ENCODE measurements at places on chromosomes 12 and 14. TPM values are rescaled to one million over a fixed set of nuclear protein-coding genes. Genes with fewer than 3 reads are reported as not detected.

GRCh38 chr12:130669205-130669557, 46.9 kb downstream of the RIMBP2 start:
- no peak for DNase-seq

The SOAT2 gene
- polyA plus RNA-seq: 0.13 TPM

- no peak for DNase-seq
Measured at GRCh38 chr12:59304077-59304721, 291.6 kb upstream of the SLC16A7 start.

DNA sequence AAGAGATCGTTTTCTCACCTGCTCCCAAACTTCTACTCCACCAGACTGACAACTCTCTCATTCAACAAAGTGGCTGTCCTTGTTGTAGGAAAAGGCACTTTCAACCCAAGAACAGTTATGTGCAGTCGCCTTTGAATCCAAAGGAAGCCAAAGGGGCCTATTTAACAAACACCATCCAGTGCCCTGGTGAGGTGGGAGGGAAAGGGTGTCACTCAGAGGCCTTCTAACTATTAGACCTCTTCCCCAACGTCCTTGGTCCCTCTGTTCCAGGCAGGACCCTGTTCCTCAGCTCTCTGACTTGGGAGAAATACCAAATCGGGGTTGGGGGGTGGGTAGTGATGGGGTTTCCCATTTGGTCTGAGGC, 3.2 kb downstream of the SIX4 start:
- no peak for DNase-seq

The PTPN6 gene
- 6.7 TPM for polyA plus RNA-seq

DNA sequence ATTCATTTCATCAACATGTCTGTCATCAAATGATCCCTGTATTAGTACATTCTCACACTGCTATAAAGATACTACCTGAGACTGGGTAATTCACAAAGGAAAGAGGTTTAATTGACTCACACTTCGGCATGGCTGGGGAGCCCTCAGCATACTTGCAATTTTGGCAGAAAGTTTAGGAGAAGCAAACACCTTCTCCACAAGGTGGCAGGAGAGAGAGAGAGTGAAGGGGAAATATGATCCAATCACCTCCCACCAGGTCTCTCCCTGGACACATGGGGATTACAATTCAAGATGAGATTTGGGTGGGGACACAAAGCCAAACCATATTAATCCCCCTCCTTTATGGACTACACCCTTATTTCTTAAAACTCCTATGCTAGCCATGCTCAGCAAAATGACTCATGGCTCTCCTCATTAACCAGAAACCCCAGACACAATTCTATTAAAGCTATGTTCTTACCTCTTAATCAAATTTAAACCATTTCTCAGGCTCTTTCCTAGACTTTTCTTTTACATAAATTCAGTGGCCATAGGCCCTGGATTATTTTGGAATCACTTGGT, 932.3 kb downstream of the FLRT2 start:
- DNase-seq: no peak

- DNase-seq: no peak
Measured at GRCh38 chr12:30257618-30258017, 438.1 kb downstream of the IPO8 start.

GRCh38 chr14:104439625-104440024, 139.9 kb upstream of the C14orf180 start:
- DNase-seq: no peak

The GPR65 gene
- polyA plus RNA-seq: 0.73 TPM

- no peak for DNase-seq
Measured at GRCh38 chr12:63846238-63846967, 1.9 kb downstream of the SRGAP1 start.

The ADAM21 gene
- polyA plus RNA-seq: 0.15 TPM

The GDF3 gene
- not detected for polyA plus RNA-seq

DNA sequence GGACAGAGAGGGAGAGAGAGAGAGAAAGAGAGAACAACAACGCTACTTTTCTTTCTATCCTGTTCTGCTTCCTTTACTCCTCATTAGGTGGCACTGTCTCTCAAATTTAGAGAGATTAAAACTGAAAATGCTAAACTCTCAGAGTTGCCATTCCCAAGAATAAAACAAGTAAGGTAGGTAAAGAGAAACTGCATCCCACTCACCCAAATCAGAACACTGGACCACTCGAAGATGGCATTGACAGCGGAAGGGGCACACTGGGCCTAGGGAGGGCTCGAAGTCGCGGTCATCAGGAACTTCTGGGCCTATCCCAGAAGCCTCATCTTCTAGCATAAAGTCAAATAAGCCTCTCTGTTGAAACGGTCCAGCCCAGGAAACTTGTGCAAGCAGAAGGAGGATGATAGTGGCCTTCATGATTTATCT, 4.5 kb downstream of the DCN start:
- peak; percentile 82 for DNase-seq

- no peak for DNase-seq
Measured at GRCh38 chr14:99971941-99972747, 93.1 kb upstream of the EVL start.

DNA sequence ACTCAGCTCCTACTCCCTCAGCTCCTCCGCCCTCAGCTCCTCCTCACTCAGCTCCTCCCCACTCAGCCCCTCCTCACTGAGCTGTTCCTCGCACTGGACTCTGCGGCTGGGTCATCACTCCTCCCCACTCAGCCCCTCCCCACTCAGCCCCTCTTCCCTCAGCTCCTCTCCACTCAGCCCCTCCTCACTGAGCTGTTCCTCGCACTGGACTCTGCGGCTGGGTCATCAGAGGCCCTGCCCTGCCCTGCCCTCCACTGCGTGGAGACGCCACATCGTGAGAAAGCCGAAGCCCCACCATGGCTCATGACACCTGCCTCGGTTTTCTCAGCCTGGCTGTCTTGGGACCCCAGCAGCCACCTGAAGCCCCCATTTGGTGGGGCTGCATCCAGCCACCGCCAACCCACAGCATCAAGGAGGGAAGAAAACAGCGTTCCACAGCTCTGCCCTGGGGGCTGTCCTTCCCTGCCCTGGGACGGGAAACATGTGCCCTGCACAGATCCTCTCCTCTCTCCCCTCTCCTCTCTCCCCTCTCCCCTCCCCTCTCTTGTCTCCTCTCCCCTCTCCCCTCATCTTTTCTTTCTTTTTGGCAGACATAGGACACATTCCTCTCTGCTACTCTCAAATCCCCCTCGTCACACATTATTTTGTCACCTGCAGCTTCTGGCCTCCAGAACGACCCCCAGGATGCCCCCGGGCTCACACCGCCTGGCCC, 17.7 kb downstream of the NOC4L start:
- no peak for DNase-seq

DNA sequence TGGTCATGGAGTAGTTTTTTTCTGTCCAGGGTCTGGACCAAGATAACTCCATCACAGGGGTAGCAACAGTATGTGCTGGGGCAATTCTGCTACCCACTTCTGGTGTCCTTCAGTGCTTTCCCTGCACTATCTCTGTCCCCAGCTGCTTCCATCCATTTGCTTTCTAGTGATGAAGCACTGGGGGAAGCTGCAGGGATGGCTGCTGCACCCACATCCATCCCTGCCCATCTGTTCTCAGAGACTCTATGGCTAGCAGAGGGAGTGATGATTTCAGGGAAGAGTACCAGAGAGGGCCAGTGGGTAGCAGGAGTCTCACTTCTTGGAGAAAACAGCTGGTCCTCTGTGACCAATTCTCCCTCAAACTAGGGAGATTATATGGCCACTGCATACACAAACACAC, 44.1 kb downstream of the ETV6 start:
- no peak for DNase-seq

- no peak for DNase-seq
Measured at GRCh38 chr12:57235728-57236131, 6.2 kb downstream of the SHMT2 start.

DNA sequence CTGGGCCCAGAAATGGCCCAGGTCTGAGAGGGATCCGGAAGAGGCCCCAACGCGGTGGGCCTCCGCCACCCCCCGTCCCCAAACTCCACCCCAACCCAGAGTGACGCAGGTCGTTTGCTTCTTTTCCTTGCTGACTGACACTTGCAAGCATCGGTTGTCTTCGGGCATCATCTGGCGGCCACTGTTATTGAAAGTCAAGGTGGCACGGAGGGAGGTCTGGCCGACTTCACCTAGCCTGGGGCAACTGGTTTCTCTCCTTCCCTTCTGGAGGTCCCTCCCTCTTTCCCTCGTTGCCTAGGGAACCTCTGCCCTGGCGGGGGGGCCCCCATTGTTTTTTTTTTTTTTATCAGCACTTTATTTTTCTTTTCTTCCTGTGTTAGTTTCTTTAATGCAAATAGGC, 241.8 kb downstream of the ALG10 start:
- DNase-seq: no peak
